ENCODE measurements at places on chromosomes 1 and 21.

- DNase-seq, result no peak
Measured at GRCh38 chr1:213657013-213657412, 330.8 kb upstream of the PROX1 start.

DNA sequence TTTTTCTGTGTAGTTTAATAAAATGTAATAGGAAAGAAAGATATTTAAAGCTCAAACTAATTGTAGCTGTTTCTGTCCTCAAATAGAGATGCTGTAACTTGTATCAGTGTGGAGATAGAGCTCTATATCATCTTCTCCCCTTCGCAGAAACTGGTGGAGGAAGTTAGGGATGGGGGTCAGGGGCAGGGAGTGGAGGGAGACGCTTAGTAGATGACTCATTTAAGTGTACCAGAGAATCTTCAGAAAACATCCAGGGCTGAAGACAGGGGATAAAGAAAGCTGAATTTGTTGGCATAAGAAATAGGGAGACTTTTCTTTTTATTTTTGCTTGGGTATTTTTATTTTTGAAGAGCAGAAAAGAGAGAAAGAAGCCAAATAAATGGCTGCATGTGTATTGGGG, 282.6 kb upstream of the DPYD start:
- no peak for DNase-seq

GRCh38 chr1:59361766-59362165, 64.9 kb downstream of the FGGY start:
- no peak for DNase-seq

DNA sequence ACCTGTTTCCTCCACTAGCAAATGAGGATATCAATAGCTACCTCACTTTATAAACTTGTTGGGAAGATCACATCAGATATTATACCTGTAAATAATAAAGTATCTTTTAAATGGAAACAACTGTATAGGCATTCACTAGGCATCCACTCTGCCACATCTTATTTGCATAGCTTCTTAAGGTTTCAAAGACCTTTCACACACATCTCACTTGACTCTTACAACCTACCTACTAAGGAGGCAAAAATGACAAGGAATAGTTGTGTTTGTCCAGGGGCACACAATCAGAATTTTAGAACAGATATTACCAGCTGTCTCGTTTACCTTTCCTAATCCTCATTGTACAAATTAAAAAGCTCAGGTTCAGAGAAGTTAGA, 51.5 kb downstream of the VANGL2 start:
- DNase-seq, result no peak

DNA sequence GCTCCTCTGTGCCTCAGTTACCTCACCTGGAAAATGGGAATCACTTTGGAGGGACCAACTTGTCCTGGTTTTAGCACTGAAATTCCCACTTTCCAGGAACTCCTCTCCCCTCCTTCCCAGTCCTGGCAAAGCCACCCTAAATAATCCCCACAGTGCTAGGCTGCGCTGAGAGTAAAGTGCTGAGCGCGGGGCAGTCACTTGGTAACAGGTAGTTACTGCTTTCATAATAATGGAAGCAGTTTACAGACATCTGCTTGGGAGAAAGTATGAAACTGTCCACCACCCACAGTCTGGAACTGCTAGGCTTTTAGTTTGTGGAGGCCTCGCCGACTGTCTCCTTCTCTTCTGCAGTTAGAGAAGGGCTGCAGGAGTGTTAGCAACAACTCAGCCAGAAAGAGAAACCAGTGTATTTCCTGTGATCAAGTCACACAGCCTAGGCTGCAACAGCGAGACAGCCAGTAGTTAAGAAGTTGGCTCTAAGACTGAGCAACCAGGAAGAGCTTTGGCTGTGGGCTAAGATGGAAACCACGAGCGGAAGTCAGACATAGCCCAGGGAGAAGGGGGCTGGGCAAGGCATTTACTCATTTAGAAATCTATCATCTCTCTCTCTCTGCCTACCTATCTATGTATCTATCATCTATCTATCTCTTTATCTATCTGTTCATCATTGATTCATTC, 30.8 kb upstream of the ABCG1 start:
- DNase-seq, result peak; percentile 95

GRCh38 chr1:228410015-228410414, 3.4 kb upstream of the TRIM11 start:
- DNase-seq, result no peak

GRCh38 chr1:4796161-4797015, 142.0 kb downstream of the AJAP1 start:
- no peak for DNase-seq

- no peak for DNase-seq
Measured at GRCh38 chr1:17545356-17545755, 5.9 kb downstream of the ARHGEF10L start.

GRCh38 chr1:94000510-94001282, 91.5 kb upstream of the GCLM start:
- DNase-seq, result no peak

All from activated CD4-positive, alpha-beta T cell treated with anti-CD3 and anti-CD28 coated beads, Interleukin-2, amount 10 ng/mL, durations not matched to agents 24 days and 14 days (primary cell).